ENCODE measurements at places on chromosomes 7 and 10. TPM values are rescaled to one million over a fixed set of nuclear protein-coding genes. Genes with fewer than 3 reads are reported as not detected.

DNA sequence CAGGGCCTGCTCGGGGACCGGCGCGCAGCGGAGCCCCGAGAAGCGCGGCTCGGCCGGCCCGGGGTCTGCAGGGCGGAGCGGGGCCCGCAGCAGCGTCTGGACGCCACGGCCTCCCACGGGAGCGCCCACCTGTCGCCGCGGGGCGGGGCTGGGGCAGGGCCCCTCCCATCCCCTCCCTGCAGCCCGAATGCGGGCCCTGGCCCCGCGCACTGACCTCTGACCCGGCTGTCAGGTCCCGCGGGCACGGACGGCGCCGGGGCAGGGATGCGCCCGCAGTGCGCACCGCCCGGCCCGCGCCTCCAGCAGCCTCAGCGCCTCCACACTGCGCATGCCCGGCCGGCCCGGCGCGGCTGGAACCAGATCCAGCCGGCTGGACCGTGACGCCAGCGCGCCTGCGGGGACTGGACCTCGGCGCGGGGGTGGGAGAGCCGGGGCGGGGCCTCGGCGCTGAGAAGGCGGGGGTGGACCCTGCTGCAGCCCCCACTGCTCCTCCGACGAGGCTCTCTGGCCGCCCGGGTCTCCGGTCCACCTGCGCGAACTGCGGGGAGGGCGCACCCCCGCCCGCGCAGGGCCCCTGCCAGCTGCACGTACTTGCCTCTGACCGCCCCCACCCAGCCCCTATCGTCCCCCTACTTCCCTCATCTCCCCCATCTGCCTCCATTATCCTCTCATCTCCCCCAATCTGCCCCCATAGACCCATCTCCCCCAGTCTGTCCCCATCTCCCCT, 16.1 kb upstream of the GPR146 start:
- peak; percentile 100 for DNase-seq

- no peak for DNase-seq
These were observed 20.9 kb upstream of the ARHGAP22 start for GRCh38 chr10:48625826-48626134.

- no peak for DNase-seq
These were observed 592.6 kb downstream of the REEP3 start for GRCh38 chr10:64113792-64114191.

GRID2IP gene
- total RNA-seq, result 0.41 TPM

GRCh38 chr7:44279731-44280505, 45.5 kb downstream of the CAMK2B start:
- DNase-seq, result no peak

FANK1 gene
- total RNA-seq, result 1.2 TPM

AGAP4 gene
- total RNA-seq, result 3.7 TPM

FAM237B gene
- total RNA-seq, result under 0.01 TPM

GRCh38 chr7:99024066-99024465, 119.8 kb downstream of the SMURF1 start:
- DNase-seq, result no peak

DNA sequence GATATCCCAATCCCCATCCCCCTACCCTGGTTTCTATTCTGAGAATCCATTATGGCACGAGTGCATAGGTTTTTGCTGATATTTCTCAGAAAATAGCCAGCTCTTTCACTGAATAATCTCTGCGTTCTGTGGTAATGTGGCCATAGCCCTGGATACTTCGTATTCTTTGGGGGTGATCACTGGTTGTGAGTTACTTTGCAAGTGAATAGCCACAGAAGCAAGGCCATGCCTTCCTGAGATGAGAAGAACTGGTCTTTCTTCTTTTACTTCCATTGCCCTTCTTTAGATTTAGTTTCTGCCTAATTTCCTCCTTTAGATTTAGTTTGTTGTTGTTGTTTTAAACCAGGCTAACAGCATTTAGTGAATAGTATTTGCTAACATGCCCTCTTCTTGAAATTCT, 323.4 kb downstream of the CDC14C start:
- DNase-seq, result no peak

UROS gene
- total RNA-seq, result 51.4 TPM
